ENCODE measurements at places on chromosomes 1 and 21. TPM values are rescaled to one million over a fixed set of nuclear protein-coding genes. Genes with fewer than 3 reads are reported as not detected.

The CCDC27 gene
- not detected for total RNA-seq

The FAM131C gene
- not detected for total RNA-seq

The FABP3 gene
- total RNA-seq, result 24.5 TPM

The HES4 gene
- 21.4 TPM for total RNA-seq

The PRKACB gene
- 39.7 TPM for total RNA-seq

The RHBDL2 gene
- total RNA-seq, result 0.32 TPM

The LCE1B gene
- total RNA-seq, result not detected

The NCF2 gene
- 211 TPM for total RNA-seq

DNA sequence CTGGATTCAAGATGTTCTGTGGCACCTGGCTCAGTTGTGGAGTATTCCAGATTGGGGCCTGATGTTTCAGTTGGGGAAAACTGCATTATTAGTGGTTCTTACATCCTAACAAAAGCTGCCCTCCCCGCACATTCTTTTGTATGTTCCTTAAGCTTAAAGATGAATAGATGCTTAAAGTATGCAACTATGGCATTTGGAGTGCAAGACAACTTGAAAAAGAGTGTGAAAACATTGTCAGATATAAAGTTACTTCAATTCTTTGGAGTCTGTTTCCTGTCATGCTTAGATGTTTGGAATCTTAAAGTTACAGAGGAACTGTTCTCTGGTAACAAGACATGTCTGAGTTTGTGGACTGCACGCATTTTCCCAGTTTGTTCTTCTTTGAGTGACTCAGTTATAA is 7.2 kb downstream of the FPGT start:
- no peak for DNase-seq

- no peak for DNase-seq
These were observed 41.7 kb upstream of the CD2 start for GRCh38 chr1:116712510-116712909.

DNA sequence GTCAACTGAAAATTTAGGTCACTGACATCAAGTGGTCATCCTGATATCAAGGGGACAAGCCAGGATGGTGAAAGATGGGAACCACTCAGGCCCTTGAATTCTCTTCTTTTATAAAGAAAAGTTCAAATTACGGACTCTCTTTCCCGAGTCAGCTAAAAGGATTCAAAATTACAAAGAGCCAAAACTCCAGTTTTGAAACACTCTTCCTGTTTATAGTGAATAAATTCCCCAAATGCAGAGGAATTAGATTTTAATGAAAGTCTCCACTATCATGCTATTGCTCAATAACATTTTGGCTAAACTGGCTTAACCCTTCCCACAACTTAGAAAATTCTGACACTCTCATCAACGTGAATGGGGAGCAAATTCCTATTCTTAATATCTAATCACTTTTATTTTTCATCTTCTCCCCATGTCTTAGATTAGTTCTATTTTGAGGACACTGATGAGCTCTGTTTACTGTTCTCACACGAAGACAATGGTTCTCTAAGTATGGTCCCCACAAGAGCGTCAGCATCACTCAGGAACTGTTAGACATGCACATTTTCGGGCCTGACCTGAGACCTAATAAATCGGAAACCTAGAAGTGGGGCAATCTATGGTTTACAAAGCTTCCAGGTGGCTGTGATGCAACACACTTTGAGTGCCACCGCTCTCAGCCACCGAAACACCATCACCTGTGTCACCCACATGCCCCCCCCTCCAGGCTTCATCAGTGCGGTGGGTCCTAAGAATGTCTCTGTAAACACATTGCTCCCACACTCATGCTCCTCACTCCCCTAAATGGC is 64.4 kb upstream of the TIAM1 start:
- no peak for DNase-seq

DNA sequence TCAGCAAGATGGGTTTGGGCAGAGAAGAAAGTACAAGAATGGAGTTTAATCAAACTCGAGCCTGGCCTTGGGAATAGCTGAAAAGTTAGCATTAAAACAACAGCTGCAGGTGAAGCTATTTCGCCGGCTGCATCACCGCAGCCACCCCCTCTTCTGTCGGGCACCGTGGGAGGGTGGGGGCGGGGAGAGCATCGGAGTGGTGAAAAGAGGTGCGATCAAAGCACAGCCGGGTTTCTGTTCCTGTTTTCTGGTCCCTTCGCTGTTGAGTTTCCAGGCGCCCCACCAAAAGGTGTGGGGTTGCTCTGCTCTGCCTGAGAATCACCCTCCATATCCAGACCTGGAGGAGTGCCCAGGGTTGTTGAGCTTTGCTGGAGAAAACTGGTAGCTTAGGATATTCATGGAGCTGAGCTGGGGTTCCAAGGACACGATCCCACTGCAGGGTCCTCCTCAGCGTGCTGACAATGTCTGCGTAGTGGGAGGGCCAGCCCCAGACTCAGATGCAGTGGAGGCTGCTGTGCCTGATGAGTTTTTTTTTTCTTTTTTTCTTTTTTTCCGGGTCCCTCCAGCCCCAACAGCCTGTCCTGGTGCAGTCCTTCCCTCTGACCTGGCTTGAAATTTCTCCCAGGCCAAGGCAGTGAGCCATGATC is 127.5 kb upstream of the C1orf174 start:
- DNase-seq, result no peak

DNA sequence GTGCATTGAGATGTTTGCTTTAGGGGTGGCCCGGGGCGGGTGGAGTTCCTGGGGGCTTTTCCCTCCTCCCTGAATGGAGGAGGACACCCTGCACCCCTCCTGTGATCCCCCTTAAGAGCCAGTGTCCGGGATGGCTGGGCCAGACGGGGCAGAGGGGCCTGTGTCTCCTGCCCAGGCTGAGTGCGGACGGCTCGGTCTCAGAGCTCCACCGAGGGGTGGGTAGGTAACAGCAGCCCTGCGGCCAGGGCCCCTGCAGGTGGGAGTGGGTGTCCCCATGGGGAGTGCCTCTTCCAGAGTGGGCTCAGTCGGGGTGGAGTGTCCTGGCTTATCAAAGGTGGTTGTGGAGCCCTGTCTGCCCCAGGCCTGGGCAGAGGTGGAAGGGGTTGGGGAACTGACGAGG is 23.1 kb downstream of the TP73 start:
- no peak for DNase-seq

GRCh38 chr1:181149326-181150125 is 61.0 kb downstream of the IER5 start:
- DNase-seq, result no peak

- no peak for DNase-seq
These were observed 875.8 kb downstream of the USP25 start for GRCh38 chr21:16605597-16605996.

DNA sequence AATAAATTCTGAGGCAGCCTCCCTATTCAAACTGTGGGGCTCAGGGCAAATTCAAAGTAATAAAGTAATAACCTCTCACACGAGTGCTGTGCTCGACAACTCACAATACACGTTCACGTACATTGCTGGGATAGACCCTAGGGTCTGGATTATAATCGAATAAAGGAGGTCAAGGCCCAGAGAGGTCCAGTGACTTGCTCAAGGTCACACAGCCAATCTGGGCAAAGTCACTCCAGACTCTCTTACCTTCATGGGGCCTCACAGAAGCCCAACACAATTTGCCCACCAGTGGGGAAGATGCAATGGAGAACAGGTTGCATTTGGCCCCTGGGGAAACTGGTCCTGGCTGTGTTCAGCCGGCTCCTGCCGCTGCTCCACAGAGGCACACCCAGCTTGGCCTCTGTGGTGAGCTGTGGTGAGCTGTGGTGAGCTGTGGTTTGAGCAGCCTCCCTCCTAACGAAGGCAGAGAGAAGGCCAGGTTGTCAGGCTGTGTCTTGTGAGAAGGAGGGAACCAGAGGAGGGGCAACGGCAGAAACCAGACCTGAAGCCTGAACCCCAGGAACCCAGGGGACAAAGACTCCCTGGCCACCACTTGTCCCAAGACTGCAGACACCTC is 35.1 kb downstream of the NUAK2 start:
- no peak for DNase-seq

DNA sequence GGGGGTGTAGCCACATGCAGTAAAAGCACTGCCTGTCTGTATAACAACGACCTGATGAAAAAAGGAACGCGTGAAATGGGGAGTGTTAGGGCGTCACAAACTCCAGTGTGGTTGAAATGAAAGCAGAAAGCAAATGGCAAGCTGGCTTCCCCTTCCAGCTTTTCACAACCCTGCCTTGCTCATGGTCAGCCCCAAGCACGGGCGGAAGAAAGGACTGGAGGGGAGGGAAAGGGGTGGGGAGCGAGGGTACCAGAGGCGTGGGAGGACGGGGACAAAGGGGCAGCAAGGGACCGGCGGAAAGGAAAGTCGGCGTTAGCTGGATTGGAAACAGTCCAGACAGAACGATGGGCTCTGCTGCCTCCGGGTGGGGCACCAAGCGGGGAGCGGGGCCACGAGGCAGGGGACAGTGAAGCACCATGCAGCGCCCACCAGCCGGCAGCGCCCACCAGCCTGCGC is 9.6 kb downstream of the VPS26C start:
- DNase-seq, result peak; percentile 56

DNA sequence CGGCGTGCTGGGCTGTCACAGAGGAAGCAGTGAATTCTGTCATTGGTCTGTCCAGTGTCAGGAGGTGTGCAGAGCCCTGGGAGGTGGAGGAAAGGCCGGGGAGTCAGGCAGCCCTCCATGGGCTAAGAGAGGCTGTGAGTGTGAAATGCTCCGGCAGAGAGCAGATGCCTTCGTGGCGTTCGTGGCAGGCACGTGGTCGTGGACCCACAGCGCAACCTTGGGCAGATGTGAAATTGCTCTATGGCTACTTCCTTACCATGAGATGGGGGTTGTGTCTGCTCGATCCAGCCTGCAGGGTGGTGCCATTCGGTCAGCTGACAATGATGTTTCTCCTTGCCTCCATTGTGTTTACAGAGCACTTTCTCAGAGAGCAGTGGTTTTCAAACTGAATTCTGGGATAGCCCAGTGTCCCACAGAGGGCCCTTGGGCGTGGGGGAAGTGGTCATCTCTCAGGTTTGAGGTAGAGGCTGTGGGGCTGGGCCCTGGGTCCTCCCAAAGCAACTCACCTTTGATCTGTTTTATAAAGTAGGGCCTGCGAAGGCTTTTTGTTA is 27.9 kb downstream of the TNFRSF1B start:
- no peak for DNase-seq

DNA sequence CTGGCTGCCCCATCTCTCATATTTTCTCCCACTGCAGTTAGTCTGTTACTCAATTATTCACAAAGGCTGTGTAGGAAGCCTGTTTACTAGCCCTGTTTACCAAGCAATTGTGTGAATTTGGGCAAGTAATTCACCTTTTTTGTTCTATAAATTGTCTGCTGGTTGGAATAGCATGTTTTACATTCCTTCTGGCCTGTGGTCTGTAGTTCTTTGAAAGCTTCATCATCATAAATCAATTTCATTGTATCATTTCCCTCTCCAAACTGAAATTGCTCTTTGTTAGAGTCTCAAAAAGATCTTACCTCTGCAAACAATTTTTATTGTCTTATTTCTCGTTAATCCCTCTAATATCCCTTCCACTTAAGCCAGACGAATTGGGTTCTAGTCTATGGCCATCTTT is 1059.5 kb upstream of the ADGRL4 start:
- DNase-seq, result no peak

DNA sequence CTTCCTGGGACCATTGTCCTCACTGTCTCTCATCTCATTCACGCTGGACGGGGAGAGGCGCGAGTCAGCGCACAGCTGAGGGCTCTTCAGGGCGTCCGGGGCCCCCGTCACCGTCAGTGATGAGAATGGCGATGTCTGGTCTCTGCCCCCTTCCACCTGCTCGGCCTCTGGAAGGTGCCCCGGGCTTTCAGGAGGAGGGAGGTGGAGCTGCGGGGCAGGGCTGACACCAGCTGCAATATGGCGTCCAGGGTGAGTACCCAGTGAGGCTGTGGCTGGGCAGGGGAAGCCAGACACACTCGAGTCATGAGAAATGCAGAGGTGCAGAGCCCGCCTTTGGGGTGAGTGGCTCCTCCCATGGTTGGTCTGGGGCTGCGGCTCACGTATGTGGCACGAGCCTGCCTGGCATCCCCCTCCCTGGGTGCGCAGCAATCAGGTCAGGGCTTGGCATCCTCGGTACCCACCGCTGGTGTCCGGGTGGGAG is 15.1 kb downstream of the MORN1 start:
- peak; percentile 42 for DNase-seq

DNA sequence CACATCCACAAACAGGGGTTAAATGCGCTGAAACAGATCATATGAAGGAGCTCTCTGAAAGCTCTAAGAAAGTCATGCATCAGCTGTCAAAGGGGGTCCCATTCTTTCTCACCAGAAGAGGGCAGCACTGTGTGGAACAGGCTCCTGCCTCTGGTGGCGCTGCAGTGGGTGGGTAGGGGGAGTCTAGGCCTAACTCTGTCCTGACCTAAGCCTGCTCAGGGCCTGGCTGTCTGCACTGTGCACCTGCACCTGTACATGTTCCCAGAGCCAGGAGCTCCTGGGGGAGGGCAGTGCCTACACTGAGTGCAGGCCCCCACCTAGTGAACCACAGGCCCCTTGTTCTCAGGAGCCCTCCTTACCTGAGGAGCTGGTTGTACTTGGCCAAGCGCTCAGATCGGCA is 16.0 kb downstream of the ENO1 start:
- no peak for DNase-seq

GRCh38 chr1:116371752-116372151 is 1.3 kb upstream of the ATP1A1 start:
- no peak for DNase-seq
